Activated CD4-positive, alpha-beta T cell treated with anti-CD3 and anti-CD28 coated beads for 36 hours (primary cell): ENCODE measurements at places on chromosomes 16 and 17.

GRCh38 chr16:85145734-85146531, 33.7 kb upstream of the CIBAR2 start:
- no peaks in the 10 kb centered on the region for H3K4me1 ChIP-seq
- H3K36me3 ChIP-seq = no peaks in the 10 kb centered on the region
- H3K27me3 ChIP-seq = peaks cover 2% of the 10 kb centered on the region

DNA sequence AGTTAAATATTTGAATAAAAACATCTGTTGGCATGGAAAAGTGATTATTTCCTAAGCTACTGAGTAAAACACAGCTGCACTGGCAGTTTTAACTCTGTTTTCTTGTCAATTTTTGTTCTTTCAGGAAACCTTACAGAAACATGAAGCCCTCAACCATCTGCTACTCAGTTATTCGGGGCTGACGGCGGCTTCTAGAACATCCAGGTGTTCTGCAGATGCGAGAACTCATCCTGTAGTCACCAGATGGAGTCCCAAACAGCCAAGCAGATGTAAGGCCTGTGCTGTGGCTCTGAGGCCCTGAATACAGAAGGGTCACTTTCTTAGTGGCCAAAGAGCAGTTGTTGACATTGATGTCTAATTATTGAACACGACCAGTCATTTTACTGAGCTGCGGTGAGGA, 15.5 kb downstream of the ARSG start:
- no peaks in the 10 kb centered on the region for H3K27me3 ChIP-seq
- H3K4me1 ChIP-seq = peaks cover 31% of the 10 kb centered on the region
- DNase-seq = no peak
- H3K36me3 ChIP-seq = peaks cover 8% of the 10 kb centered on the region
- H3K27ac ChIP-seq = no peak overlapping the region
- H3K4me3 ChIP-seq = no peak overlapping the region

DNA sequence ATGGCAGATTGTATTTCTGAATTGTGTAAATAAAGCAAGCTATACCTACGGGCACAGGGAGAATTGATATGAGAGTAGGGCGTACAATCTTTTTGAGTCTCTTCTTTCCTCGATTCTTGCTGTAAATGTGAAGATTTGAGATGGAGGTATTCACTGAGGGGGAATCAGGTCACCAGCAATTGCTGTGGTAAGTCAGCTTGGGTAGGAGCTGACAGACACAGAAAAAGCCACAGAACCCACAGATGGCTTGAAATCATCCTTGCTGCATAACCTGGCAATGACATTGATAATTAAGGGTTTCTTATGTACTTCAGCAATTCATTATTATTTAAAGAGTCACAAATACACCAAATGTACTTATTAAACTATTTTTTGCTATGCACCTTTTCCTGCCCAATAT, 164.2 kb downstream of the CNTNAP4 start:
- no peaks in the 10 kb centered on the region for H3K36me3 ChIP-seq
- no peaks in the 10 kb centered on the region for H3K27me3 ChIP-seq
- no peak for DNase-seq
- H3K4me3 ChIP-seq = no peak overlapping the region
- H3K4me1 ChIP-seq = no peaks in the 10 kb centered on the region
- no peak overlapping the region for H3K27ac ChIP-seq

DNA sequence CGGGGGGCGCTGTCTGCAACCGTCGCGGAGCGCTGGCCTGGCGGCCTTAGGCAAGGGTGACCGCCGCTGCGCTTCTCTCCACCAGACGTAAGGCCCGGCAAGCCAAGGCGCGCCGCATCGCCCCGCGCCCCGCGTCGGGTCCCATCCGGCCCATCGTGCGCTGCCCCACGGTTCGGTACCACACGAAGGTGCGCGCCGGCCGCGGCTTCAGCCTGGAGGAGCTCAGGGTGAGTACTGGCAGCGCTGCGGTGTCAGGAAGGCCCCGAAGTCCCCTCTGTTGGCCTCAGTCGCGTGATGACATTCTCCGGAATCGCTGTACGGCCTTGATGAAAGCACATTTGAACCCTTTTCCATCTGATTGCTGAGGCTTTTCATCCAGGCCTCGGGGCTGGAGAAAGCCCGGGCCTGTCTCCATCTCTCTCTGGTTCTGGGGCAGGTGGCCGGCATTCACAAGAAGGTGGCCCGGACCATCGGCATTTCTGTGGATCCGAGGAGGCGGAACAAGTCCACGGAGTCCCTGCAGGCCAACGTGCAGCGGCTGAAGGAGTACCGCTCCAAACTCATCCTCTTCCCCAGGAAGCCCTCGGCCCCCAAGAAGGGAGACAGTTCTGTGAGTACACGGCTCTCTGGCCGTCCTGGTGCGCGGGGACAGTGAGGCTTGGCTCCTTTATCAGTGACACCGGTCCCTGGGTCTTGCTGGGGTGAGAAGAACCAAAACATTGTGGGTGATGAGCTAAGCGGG, 831 bp downstream of the RPL13 start:
- peaks cover 50% of the 10 kb centered on the region for H3K36me3 ChIP-seq
- peak overlapping the region; percentile 92 for H3K27ac ChIP-seq
- no peak for DNase-seq
- H3K27me3 ChIP-seq = no peaks in the 10 kb centered on the region
- H3K4me1 ChIP-seq = peaks cover 54% of the 10 kb centered on the region
- peak overlapping the region; percentile 95 for H3K4me3 ChIP-seq

DNA sequence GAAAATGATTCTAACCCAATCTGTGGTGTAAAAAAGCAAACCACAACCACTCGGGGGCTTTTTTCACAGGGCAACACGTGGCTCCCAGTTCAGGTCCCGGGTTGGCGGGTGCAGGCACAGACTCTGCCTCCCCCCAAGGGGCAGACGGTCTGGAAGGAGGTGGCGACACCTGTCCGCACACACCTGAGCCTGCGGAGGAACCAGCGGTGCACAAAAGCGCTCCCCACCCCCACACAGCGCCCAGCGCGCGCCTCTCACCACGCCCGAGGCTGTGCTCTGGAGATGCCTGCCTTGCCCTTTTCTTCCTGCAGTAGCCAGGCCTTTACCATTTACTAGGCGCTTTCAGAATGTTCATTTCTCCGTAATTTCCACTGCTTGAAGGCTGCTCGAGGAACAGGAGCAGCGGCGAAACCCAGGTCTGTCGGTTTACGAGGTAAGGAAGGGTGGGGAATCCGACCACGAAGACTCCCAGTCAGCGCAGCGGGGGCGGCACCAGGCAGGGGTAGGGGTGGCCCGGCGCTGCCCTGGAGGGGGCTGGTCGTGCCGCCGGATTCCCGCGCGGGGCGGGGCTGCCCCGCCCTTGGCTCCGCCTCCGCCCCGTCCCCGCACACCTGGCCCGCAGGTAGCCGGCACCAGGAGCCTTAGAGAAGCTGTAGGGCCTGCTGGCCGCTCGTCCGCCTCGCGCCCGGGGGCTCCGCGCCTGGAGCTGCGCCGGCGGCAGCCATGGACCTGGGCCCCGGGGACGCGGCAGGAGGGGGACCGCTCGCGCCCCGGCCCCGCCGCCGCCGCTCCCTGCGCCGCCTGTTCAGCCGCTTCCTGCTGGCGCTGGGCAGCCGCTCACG, at the start of gene USP43:
Gene USP43, plus strand, starts transcription at position 608 of the 842 bp plus-strand sequence. Its CDS starts 116 bp downstream, at position 724.
- DNase-seq = peak; percentile 52
- H3K4me3 ChIP-seq = peak within 1 kb of the TSS; percentile 70
- peaks cover 13% of the 10 kb centered on the region for H3K4me1 ChIP-seq
- peak within 1 kb of the TSS; percentile 57 for H3K27ac ChIP-seq
- peaks cover 44% of the 10 kb centered on the region for H3K27me3 ChIP-seq

GRCh38 chr17:83189044-83190003, 109.9 kb downstream of the METRNL start:
- no peak for DNase-seq
- no peak overlapping the region for H3K4me3 ChIP-seq
- H3K27me3 ChIP-seq = no peaks in the 10 kb centered on the region
- peaks cover 10% of the 10 kb centered on the region for H3K4me1 ChIP-seq

- H3K27ac ChIP-seq = no peak overlapping the region
- no peaks in the 10 kb centered on the region for H3K4me1 ChIP-seq
- DNase-seq = no peak
- H3K36me3 ChIP-seq = no peaks in the 10 kb centered on the region
- peaks cover 6% of the 10 kb centered on the region for H3K27me3 ChIP-seq
- H3K4me3 ChIP-seq = no peak overlapping the region
These were observed 45.4 kb downstream of the CLEC19A start for GRCh38 chr16:19330841-19331397.

GRCh38 chr16:57231821-57232350, 13.2 kb upstream of the ARL2BP start:
- peaks cover 49% of the 10 kb centered on the region for H3K36me3 ChIP-seq
- H3K4me3 ChIP-seq = no peak overlapping the region
- DNase-seq = no peak
- no peaks in the 10 kb centered on the region for H3K27me3 ChIP-seq
- H3K4me1 ChIP-seq = peaks cover 9% of the 10 kb centered on the region
- no peak overlapping the region for H3K27ac ChIP-seq

GRCh38 chr17:55451203-55451641, 29.6 kb upstream of the MMD start:
- no peak overlapping the region for H3K4me3 ChIP-seq
- H3K27ac ChIP-seq = no peak overlapping the region
- peaks cover 8% of the 10 kb centered on the region for H3K27me3 ChIP-seq

GRCh38 chr17:48198950-48199541, 91.5 kb downstream of the SNX11 start:
- H3K4me3 ChIP-seq = no peak overlapping the region
- H3K27ac ChIP-seq = peak overlapping the region; percentile 23
- peaks cover 35% of the 10 kb centered on the region for H3K4me1 ChIP-seq
- peaks cover 24% of the 10 kb centered on the region for H3K36me3 ChIP-seq
- H3K27me3 ChIP-seq = no peaks in the 10 kb centered on the region
- no peak for DNase-seq

- H3K36me3 ChIP-seq = peaks cover 40% of the 10 kb centered on the region
- H3K4me1 ChIP-seq = peaks cover 46% of the 10 kb centered on the region
- no peak for DNase-seq
- no peak overlapping the region for H3K4me3 ChIP-seq
- H3K27ac ChIP-seq = no peak overlapping the region
- no peaks in the 10 kb centered on the region for H3K27me3 ChIP-seq
These were observed 12.2 kb downstream of the MED13 start for GRCh38 chr17:62052765-62053338.

DNA sequence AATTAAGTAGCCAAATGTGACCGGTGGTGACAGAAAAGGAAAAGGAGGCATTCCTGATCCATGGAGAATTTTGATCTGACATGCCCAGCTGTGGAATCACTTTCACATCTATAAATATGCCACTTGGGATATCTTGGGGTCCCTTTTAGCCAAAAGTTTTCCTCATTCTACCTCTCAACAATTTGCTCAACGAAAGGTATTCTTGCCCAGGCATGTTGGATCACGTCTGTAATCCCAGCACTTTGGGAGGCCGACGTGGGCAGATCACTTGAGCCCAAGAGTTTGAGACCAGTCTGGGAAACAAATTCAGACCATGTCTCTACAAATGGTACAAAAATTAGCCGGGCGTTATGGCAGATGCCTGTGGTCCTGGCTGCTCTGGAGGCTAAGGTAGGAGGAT, 24.3 kb downstream of the LITAF start:
- no peak for DNase-seq
- peaks cover 28% of the 10 kb centered on the region for H3K36me3 ChIP-seq
- H3K4me1 ChIP-seq = peaks cover 86% of the 10 kb centered on the region
- no peak overlapping the region for H3K4me3 ChIP-seq

DNA sequence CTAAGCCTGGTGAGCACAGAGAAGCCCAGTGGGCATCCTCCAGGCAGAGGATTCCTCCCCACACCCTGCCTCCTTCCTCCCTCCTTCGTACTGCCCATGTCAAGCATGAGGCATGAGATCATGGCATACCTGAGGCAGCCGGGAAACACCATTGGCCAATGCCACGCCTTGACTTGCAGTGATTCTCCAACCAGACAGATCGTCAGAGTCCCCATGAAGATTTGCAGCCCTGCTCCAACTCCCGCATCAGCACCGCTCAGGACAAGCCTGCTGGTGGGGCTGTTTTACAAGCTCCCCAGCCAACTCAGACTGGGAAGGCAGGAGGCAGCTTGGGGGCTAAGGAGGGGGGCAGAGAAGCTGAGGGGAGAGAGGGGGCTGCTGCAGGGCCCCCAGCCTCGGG, 2.9 kb upstream of the KRT16 start:
- DNase-seq = no peak
- H3K36me3 ChIP-seq = no peaks in the 10 kb centered on the region
- H3K27ac ChIP-seq = no peak overlapping the region

GRCh38 chr16:17270683-17271109, 200.1 kb downstream of the XYLT1 start:
- H3K4me1 ChIP-seq = peaks cover 35% of the 10 kb centered on the region
- DNase-seq = no peak
- no peak overlapping the region for H3K27ac ChIP-seq
- H3K36me3 ChIP-seq = no peaks in the 10 kb centered on the region
- H3K4me3 ChIP-seq = no peak overlapping the region
- no peaks in the 10 kb centered on the region for H3K27me3 ChIP-seq

DNA sequence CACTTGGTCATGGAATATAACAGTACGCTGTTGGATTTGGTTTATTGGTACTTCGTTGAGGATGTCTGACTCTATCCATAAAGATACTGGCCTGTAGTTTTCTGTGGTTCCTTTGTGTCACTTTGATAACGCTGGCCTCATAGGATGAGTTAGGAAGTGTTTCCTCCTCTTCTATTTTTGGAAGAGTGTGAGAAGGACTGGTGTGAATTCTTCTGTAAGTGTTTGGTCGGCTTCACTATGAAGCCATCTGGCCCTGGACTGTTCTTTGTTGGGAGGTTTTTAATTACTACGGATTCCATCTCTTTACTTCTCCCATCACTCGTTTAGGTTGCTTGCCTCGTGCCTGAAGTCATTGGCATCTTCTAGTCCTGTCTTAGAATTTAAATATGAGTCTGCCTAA, 117.3 kb downstream of the OR1D5 start:
- H3K4me3 ChIP-seq = no peak overlapping the region
- peaks cover 2% of the 10 kb centered on the region for H3K36me3 ChIP-seq
- DNase-seq = no peak
- H3K27ac ChIP-seq = no peak overlapping the region

DNA sequence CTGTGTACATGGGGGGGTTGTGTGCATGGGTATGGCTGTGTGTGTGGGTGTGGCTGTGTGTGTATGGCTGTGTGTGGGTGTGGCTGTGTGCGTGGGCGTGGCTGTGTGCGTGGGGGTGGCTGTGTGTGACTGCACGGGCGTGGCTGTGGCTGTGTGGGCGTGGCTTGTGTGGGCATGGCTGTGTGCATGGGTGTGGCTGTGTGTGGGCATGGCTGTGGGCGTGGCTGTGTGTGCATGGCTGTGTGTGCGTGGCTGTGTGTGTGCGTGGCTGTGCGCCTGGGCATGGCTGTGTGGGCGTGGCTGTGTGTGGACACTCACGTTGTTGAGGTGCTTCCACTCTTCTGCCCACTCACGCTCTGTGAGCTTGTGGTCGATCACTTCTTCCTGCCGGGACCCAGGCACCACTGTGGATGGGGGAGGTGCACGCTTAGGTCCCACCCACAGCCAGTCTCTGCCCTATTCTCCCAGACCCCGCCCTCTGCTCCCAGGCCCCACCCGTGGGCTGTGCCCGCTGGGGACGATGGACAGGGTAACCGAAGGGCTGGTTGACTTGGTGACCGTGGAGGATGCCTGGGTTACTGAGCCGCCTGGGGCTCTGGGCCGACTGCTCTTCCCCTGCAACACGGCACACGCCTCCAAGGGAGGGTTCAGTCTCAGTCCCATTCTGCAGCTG, 16.0 kb upstream of the PABPN1L start:
- H3K27ac ChIP-seq = no peak overlapping the region
- no peaks in the 10 kb centered on the region for H3K36me3 ChIP-seq
- H3K4me1 ChIP-seq = no peaks in the 10 kb centered on the region
